ENCODE measurements at places on chromosomes 7 and 10.

GRCh38 chr7:111867348-111867931 lies 305.1 kb upstream of the IMMP2L start:
- DNase-seq = no peak

DNA sequence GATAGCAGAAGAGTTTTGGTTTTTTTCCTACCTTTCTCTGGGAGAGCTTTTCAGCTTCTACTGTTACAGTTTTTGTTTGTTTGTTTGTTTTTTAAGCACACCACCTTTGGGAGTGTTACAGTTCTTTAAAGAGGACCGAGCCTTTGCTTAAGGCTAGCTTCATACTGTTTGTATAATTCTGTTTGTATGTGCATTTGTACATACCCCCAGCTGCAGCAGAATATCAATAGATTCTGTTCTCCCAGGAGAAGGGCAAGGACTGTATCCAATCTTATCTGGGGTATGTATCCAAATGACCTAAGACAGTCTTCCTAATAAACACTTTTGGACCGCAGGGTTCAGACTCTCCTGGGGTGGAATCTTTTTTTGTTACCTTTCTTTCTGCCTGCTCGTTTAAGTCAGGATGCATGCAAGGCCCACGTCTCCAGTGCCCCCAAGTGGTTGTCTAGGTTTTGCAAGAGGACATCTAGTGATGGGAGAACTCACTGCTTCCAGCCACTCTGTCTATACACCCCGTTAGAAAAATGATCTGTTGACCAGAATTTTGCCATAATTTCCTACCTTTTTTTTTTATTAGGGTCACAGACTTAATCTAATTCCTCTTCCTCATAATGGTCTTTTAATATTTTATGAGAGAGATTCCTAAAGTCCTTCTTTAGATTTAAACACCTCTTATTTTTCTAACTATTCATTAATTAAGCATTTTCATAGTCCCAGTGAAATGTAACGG lies 23.9 kb downstream of the NRF1 start:
- DNase-seq = peak; percentile 89

DNA sequence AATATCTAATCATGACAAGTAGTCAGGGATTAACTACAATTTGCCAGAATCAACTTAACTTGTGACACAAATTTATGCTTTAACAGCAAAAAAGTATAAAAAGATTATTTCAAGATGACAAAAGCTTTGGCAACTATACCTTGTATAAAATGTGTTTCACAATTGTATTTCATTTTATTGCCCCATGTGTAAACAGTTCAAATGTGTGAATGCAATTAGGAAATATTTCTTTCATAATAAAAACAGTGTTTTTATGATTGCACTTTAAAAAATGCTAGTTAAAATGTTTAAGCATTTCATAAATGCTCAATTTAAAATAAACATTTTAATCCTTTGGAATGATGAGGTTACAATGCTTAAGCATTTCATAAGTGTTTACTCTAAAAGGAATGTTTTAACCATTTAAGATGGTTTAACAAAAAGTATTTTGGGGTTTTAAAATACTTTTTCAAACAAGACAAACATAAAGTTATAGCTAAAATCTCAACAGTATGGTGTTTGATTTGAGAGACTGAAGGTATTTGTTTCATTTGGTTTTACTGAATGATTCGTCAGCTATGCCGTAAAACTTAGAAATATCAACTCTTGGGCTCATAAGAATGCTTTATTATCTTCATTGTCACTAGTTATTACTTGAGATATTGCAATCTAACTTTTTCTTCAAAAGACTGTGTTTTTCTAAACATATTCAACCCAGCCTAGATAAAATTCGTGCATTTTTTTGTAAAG lies 50.1 kb downstream of the SFTPD start:
- DNase-seq = no peak

- DNase-seq = no peak
These were observed 78.7 kb downstream of the BEND7 start for GRCh38 chr10:13450069-13450468.

GRCh38 chr7:158563911-158564662 lies 23.5 kb downstream of the PTPRN2 start:
- DNase-seq = no peak

GRCh38 chr7:120806669-120807068 lies 51.3 kb downstream of the TSPAN12 start:
- no peak for DNase-seq

GRCh38 chr10:106267591-106267990 lies 896.9 kb downstream of the SORCS1 start:
- no peak for DNase-seq

DNA sequence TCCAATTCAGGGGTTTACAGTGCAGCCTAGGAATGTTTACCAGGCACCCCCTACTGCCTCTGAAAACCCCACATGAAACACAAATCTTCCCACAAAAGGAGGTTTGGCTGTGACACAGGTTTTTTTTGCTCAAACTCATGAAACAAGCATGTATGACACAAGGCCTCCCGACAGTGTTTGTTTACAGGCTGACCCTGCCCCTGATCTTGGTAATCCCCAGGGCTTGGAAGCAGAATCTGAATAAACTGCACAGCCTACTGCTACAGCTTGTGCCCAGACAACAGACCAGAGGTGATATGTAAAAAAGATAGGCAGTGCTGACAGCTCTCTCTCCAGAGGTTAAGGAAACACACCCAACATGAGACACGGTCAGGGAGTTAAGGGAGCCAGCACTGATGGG lies 184.2 kb downstream of the KMT2E start:
- DNase-seq = no peak

DNA sequence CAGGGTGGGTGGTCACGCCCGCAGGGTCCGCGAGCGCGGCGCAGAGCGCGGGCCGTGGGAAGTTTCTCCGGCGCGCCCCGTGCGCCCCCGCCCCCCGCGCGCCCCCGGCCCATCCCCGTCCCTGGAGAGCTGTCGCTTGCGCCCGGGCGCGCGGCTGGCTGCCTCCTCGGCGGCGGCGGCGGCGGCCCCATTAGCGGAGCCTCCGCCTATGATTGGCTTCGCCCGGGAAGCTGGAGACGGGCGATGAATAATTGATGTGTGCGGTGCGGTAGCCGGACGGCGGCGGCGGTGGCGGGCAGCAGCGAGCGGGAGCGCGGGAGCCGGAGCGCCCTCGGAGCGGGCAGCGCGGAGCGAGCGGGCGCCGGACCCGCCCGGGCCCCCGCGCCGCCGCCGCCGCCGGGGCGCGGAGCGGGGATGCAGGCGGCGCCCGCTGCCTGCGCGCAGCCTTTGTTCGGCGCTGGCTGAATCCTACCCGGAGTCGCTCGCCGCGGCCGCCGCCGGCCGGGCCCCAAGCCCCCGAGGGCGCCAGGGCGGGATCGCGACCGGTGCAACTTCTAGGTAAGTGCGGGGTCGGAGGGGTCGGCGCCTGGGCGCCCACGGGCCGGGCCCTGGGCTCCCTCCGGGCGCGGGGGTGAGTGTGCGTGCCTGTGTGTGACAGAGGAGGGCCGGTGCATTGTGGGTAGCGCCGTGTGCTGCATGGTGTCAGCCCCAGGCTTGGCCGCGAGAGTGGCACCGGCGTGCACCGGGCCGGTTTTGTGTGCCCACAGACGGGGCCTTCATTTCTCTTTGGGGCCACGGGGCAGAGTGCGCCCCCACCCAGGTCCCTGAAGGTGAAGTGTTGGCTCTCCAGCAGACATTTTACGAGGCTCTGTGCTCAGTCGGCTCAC lies 103.8 kb upstream of the PPIF start:
- DNase-seq = peak; percentile 52

- no peak for DNase-seq
These were observed at the start of gene CPA4 for GRCh38 chr7:130292682-130293257. CPA4 (plus strand) TSS chr7:130293161; CDS start chr7:130293181, 20 bp downstream.

DNA sequence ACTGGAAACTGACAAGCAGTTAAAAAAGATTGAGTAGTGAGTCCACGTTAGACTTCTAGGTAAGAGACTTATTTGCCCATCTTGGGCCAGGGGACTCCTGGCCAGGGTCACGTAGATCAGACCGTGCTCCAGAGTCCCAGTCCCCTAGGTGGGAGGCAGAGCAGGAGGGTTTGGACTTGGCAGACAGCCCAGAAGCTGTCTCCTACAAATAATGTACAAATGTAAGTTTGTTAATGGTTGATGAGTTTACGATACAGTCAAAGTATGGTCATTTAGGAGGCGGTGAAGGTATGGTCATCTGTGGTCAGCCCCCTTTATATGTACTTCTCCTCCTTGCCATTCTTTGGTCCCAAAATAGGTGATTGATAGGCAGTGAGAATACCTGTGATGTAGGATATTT lies 28.2 kb downstream of the INPP5F start:
- peak; percentile 25 for DNase-seq

DNA sequence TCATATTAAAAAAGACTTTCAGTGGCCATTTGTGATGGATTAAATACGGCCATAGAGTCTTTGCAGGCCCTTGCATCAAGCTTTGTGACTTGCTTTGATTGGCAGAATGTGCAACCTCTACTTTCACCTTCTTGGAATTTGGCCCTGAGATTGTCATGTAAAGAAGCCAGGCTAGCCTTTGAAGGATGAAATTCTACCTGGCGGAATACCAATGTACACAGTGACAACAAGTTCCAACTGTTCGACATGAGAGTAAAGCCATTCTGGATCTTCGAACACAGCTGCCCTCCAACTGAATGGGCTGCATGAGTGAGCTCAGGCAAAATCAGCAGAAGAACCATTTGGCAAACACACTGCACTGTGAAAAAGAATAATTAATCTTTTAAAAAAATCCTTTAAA lies 321.3 kb downstream of the PHF14 start:
- DNase-seq = no peak

- DNase-seq = no peak
These were observed 16.7 kb downstream of the AGFG2 start for GRCh38 chr7:100555701-100556100.

DNA sequence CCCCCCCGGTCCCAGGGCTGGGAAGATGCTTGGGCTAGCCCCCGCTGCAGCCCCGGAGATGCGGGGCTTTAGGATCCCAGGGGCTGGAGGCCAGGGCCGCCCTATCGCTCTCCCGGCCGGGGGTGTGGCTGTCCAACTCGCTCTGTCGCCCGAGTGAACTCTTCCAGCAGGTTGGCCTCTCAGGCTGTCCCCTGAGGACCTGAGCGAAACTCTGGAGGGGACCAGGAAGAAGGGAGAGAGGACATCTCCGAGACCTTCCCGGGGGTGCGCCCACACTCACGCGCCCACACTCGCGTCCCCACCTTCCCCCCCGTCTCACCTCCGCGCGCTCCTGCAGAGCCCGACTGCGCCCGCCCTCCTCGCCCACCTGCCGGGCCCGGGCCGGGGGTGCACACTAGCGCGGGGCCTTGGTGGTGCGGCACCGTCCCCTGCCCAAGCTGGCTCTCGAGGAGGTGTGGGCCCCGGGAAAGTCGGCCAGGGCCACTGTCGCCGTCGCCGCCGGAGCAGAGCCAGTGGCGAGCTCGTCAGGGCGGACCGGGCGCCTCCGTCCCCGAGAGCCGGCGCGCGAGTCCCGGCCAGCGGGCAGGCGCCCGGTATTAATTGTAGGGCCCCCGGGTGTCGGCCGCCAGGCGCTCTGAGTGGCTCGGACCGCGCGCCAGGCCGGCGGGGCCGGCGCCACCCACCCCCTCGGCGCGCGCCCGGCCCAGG lies 101.7 kb upstream of the SVIL start:
- DNase-seq = peak; percentile 56

DNA sequence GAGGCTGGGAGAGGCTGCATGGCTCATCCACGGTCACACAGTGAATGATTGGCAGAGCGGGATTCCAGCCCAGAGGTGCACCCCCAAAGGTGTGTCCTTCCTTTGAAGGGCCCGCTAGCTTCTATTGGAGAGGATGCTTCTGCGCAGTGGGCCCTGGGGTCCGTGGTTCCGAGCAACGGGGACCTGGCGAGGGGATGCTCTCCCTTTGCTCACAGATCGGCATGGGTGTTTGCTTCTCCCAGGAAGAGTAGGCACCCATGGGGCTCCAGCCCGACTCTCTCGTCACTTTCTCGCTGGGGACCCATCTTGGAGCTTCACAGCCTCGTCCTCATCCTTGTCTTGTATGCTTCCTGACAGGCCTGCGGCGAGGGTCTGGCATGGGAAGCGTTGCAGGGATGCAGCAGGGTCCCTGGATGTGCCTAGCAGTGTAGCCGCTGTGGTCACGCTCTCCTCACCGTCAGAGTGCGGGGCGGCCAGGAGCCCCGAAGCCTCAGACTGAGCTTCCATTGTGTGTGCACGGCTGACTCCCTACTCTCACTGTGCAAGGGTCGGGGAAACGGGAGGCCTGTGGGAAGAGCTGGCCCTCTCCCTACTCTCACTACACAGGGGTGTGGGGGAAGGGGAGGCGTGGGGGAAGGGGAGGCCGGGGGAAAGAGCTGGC lies 538.5 kb upstream of the FOXK1 start:
- DNase-seq = no peak

DNA sequence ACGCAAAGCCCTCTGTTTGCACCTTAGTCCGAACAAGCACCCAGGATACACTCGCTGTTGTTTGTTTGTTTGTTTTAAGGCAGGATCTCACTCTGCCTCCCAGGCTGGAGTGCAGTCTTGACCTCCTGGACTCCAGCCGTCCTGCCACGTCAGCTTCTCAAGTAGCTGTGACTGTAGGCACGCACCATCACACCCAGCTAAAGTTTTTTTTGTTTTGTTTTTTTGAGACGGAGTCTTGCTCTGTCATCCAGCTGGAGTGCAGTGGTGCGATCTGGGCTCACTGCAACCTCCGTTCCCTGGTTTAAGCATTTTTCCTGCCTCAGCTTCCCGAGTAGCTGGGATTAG lies 76.8 kb downstream of the CTBP2 start:
- no peak for DNase-seq

DNA sequence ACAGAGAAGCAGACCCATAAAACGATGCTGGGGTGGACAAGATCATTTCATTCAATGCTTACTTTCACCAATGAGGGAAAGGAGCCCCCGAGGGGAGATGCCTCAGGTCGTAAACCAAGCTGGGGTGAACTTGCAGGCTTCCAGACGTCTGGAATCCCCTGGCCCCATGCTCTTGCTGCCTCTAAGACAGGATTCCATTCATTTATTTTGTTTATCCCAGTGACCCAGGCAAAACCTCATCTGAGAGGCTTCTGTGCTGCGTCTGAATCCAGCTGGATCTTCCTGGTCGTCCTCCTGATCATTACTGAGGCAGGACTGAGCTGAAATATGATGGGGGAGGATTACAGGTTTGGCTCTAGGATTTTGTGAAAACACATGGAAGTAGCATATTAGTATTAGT lies 182.9 kb downstream of the MYOF start:
- no peak for DNase-seq

DNA sequence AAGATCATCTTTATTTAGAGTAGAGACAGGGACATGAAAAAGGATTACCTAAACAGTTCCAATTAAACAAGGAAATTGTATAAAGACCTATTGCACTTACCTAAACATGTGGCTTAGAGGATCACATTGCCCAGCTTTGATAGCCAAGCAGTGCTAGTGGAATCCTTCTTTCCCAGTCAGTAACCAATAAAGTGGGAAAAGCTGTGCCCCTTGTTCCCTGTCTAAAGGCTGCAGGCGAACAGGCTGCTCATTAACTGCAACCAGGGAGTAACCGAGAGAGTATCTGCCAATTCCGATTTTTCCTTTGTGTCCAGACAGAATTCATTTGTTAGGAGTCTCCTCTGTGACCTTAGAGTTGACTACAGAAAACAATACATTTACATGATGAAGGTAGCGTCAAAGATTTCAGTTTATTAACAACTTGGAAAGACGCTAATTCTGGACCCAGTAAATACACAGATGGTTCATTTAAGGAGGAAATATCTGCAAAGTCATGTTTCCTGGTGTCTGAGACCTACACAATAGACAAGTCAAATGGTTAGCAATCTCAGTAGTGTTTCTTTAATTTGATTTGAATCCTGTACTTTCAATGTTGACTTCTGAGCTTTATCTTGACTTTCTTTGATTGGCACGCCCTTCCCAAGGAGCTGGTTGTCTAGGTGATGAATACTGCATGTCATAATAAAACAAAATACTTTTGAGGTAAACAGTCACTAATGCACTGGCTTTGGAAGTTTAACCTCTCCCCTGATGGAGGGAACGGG lies 57.3 kb upstream of the MET start:
- peak; percentile 5 for DNase-seq
